BJ (cell line): ENCODE measurements at places on chromosomes 7 and 10.

DNA sequence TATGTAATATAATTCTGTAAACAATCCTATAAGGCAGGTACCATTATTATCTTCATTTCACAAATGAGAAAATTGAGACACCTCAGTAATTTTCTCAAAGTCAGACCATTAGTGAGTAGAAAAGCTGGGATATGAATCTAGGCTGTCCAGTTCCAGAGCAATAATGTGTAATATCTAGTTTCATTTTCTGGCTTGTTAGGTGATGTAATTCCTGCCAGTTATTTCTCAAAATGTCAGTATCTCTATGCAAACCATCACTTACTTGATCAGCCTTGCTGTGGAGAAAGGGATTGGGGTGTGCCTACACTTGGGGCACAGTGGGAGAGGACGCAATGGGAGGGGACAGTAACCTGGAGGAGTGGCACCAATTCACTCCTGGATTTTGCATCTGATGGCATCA lies 157.5 kb downstream of the LYZL1 start:
- DNase-seq: no peak

GRCh38 chr10:74072503-74072902 lies 74.6 kb downstream of the VCL start:
- DNase-seq: no peak

- no peak for DNase-seq
Observed at GRCh38 chr7:2892549-2892948, 48.4 kb upstream of the GNA12 start.

DNA sequence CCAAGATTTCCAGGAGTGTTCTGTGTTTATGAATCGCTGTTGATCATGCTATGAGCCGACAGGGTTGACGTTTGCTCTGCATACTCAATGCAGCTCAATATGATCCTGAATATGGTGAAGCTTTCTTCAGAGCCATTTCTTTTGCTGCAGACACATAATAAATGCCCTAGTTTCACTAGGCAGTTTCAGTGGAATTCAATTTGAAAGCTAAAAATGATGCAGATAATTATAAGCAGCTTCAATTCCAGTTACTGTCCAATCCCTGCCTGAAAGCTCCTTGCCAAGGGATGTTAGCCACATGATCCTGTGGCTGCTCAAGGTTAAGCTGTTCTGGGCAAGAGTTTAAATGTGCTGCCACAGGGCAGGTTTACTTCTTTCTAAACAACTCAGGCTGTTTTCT lies 805.6 kb downstream of the NRG3 start:
- DNase-seq: no peak

- no peak for DNase-seq
Observed at GRCh38 chr7:136728945-136729344, 139.5 kb upstream of the CHRM2 start.

DNA sequence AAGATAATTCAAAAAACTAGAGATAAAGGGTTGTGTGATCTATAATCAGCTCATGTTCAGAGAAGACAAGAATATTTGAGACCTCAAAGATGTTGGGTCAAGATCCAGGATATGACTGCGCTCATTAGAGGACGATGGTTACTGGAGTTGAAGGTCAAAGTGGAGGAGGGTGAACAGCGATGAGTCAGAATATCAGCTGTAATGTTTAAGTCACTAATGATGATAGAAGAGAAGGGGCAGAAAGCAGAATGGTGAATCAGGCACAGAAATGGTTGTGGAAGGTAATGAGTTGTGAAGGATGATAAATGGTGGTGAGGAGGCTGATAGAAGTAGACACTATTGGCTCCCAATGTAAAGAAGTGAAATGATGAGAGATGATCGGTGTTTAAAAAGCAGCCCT lies 540.3 kb downstream of the INHBA start:
- DNase-seq: no peak

GRCh38 chr7:155885167-155886155 lies 73.2 kb upstream of the SHH start:
- no peak for DNase-seq

- no peak for DNase-seq
Observed at GRCh38 chr7:24948739-24949138, 31.2 kb downstream of the OSBPL3 start.

DNA sequence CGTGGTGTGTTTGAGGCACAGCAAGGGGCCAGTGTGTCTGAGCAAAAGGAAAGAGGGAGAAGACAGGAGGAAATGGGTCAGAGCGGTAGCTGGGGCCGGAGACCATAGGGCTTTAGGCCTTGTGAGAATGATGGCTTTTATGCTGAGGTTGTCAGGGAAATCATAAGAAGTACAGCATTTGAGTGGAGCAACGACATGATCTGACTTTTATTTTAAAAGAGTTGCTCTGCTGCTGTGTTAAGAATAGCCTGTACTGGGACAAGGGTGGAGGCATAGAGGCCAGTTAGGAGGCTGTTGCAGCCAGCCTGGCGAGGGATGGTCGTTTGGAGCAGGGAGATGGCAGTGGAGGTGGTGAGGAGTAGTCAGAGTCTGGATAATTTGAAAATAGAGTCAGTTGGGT lies 174.3 kb downstream of the SNX10 start:
- no peak for DNase-seq

DNA sequence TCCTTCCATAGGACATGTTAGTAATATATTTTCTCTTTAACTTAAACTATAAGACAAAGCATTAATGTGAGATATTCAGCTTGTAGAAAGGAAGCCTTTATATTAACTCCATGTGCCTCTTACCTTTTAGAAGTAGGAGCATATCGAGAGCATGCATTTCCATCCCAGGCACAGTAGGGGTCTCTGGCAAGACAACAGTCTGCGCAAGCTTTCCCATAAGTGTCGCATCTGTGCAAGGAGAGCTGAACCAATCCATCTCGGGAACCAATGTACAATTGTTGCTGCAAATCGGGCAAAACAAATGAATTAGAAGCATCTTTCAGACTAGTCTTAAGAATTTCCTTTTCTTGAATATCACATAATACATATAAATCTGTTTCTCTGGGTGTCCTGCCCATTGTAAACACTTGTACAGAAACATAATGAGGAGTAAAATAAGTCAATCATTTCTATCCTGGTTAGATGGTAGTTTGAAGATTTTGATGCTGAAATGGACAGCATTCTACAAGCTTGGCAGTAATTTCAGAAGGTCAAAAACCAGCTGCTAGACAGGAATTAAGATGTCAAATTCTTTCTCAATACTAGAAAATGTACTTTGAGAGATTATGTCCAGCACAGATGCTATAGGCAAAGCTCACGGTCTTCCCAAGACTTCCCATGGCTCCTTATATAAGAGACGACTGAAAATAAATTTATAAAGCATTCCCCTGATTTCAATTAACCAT lies 171.8 kb downstream of the SEMA3D start:
- no peak for DNase-seq
